NCI-H146 (cell line): ENCODE measurements at places on chromosomes 7 and 10.

DNA sequence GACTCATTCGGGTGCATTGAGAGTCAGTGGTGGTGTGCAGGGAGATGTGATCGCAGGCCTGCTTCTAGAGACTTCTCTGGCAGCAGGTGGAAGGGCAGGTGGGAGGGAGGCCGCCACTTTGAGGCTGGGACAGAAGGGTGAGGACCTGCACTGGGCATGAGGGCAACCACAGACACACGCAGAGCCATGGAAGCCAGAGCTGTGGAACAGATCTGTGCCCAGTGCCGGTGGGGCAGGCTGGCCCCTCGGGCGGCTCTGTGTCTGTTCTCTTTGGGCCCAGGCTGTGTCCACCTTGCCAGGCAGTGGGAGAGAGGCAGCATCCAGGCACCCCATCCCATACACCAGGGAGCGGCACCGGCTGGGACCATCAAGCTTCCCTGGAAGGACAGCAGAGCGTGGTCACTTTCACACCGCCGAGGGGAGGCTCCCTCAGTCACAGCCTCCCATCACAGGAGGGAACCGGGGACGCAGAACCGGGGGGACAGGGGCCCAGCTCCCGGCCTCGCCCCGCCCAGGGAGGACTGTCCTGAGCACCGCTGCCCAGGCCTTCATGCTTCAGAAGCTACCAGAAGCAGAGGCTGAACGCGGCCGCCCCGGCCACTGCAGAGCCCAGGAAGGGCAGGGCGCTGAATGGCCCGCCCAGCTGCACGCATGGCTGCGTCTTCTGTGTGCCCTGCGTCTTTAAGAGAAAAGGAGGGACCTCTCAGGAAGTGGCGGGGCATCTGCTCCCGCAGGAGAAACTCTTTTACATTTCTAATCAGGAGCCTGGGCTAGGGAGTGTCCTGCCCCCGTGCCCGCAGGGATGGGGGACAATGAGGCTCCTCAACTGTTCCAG lies 32.1 kb downstream of the EN2 start:
- no peak for DNase-seq

GRCh38 chr7:25405736-25406135 lies 177.4 kb upstream of the NPVF start:
- no peak for DNase-seq

- peak; percentile 59 for DNase-seq
Observed at GRCh38 chr7:13894954-13895353, 94.5 kb downstream of the ETV1 start.

DNA sequence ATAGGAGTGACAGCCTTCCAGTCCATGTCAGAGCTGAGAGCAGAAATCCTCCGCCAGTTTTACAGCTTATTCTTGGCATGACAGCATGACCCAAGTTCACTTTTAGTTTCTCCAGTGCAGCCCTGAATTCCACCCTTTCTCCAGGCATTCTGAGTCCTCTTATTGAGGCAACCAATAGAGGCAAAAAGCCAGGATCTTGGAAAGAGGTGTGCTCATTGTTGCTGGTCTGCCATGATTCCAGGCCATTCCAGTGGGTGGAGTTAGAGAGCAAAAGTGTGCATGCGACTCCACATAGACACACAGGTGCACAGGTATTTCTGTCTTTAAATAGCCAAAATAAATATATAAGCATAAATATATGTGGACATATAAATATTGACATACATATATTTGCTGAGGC lies 224.7 kb upstream of the ADARB2 start:
- DNase-seq: no peak

DNA sequence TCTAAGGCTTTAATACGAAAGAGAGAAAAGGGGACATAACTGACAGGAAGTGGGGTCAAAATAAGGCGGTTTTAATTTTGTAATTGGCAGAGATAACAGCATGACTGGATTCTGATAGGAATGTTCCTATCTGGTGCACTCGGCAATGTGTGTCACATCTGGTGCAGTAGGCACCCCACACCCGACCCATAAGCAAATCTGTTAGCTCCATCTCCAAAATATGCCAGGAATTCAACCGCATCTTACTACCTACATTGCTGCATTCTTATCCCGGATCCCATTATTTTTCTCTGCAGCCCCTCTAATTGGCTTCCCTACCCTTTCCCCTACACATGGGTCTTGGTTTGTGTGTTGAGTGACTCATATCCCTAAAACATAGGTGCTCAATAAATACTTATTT lies 19.1 kb upstream of the GALNT11 start:
- no peak for DNase-seq

DNA sequence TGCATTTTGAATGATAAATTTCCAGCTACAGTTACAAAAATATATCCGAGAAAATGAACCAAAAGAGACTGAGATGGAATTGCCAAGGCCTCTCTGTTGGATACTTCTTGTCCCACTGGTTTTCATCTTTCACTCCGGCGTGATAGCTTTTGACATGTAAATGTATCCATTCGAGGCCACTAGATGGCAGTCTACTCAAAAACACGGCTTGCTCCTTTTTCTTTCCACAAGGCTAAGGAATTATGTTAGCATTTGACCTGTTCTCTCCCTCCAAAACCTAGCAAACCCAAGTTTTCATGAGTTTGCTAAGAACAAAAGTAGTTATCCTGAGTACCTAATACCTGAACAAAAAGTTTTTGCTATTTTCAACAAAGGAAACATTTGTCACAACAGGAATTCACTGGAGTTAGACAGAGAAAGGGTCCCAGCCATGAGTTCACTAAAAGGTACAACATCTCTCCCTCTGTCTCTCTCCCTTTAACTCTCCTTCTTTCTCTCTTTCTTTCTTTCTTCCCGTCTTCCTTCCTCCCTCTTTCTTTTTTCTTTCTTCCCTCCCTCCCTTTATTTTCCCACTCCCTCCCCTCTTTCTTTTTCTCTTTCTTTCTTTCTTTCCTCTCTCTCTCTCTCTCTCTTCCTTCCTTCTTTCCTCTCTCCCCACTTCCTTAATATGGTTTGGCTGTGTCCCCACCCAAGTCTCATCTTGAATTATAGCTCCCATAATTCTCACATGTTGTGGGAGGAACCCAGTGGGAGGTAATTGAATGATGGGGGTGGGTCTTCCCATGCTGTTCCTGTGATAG lies 207.9 kb upstream of the MYO3A start:
- peak; percentile 80 for DNase-seq

- DNase-seq: no peak
Observed at GRCh38 chr7:74657692-74658177, at the start of gene GTF2I. TSS of gene GTF2I (plus strand) at chr7:74657718. CDS start at chr7:74689129, 31,411 bp downstream.

DNA sequence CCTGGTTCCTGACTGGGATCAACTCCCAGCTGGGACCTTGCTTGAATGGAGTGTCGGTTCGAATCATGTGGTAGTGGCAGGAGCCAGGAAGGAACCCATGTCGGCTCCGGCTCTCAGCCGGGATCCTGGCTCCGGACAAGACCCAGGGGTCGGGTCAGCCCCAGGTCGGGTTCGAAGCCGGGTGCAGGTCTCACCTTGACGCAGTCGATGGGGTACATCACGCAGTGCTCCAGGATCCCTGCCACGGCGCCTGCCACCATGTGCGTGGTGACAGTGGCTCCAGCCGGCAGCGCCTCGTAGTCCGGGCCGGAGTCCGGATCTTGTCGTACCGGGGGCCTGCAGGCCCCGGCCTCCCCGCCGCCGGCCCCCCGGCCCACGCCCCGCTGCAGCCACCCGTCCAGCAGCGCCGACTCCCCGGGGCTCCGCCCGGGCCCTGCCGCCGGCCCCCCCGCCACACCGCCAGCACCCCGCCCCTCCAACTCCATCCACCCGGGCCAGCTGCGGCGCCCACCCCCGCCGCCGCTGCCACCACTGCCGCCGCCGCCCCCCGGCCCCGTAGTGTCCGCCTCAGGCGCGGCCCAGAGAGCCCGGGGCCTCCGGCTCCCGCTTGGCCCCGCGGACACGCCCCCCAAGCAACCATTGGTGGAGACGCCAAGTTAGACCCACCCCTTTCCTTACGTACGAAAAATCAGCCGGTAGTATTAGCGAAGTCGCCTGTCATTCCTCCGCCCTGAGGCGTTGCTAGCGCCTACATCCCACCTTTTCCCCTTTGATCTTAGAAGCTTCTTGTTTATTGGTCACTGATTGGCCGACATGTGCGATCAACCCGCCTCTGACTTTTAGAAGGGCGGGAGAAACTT lies at the start of gene SLC25A28:
TSS of gene SLC25A28 (minus strand) at position 589 of the 860 bp plus-strand sequence. CDS start at position 485, 104 bp downstream.
- DNase-seq: peak; percentile 100

DNA sequence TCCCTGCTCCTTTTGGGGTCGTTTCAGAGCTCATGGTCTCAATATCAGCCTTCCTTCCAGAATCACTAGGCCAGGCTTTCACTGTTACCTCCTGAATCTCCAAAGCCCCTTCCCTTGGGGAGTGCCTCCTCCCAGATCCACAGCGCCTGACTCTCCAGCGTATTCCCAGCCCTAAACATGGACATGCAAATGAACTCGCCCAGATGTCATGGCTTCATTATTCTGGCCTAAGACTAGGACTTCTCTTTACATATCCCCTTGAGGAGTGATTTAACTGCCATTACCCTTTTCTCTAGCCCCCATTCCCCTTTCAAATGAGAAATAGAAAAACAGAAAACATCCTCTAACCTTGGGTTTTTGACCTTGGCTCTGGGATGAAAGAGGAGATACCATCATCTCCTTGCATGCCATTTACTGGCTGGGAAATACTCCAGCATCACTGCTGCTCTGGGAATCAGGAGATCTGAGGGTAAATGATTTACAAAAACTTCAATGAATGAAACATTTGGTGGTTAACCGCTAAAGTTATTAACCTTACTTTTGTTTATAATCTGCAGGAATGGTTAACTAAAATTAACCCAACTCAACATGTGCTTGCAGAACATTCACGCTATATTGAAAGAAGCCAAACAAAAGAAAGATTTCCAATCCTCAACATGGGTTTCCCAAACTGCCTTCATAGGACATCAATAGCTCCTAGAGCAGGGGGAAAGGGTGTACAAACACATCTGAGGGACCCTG lies 37.0 kb downstream of the FAM171A1 start:
- DNase-seq: no peak

DNA sequence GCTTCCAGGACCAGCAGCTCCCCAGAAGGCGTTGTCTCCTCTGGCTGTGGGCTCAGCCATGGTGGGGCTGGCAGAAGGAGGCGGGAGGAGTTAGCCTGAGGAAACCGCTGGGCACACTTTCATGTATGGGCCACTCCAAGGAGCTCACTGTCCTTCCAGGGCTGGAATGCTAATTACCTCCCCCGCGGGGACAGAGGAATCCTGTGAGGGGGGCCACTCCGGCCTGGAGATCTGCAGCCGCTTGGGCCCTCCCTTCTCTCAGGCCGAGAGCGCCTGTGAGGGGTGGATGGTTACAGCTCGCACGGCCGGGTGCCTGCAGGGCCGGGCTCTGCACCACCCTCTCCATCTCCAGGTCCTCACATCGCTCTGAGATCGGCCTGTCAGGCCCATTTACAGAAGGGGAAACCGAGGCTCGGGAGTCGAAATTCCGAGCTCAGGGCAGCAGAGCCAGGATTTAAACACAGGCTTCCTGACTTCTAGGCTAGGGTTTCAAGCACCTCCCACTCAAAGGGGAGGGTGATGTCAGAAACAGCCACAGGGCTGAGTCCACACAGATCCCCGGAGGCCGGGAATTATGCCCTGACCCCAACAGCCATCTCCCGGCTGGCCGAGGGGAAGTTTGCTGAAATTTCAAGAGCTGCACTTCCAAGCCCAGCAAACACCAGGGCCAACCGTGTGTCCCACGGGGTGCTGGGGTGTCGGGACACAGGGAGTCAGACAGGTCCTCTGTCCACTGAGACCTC lies 59.1 kb downstream of the PDGFA start:
- DNase-seq: no peak

DNA sequence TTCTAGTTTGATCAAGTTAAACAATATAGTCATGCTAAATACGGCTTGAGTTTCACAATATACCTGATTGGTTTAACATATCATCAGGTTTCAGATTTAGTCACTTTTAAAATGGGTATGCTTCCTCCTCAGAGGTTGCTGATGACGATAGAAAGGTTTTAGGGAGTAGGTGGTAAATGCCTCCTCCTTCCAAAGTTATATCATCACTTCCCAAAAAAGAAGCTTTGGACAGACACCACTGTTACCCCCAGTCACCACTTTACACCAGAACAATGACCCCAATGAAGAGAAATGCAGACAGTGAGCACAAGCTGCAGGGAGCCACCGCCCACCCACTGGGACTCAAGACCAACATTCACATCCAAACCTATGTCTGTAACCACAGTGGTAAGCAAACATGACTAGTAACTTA lies 244.6 kb downstream of the SORCS1 start:
- no peak for DNase-seq

DNA sequence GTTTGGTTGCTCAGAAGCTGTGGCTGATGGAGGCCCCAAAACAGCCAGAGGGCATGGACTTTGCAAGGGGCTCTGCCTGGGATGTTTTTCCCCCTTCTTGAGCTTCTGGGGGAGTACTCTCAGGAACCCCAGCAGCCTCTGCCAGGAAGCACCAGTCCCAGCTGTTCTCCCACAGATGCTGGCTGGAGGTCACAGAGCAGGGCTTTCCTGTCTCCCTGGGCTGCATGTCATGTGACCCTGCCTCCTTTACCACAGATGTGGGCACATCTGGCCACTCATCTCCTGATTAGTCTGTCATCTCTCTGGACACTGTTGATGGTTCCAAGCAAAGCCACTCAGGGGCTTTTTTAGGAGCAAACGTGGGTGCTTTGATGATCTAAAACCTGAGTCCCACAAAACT lies 136.7 kb downstream of the NEURL1 start:
- no peak for DNase-seq
